ENCODE measurements at places on chromosomes 7 and 10.

DNA sequence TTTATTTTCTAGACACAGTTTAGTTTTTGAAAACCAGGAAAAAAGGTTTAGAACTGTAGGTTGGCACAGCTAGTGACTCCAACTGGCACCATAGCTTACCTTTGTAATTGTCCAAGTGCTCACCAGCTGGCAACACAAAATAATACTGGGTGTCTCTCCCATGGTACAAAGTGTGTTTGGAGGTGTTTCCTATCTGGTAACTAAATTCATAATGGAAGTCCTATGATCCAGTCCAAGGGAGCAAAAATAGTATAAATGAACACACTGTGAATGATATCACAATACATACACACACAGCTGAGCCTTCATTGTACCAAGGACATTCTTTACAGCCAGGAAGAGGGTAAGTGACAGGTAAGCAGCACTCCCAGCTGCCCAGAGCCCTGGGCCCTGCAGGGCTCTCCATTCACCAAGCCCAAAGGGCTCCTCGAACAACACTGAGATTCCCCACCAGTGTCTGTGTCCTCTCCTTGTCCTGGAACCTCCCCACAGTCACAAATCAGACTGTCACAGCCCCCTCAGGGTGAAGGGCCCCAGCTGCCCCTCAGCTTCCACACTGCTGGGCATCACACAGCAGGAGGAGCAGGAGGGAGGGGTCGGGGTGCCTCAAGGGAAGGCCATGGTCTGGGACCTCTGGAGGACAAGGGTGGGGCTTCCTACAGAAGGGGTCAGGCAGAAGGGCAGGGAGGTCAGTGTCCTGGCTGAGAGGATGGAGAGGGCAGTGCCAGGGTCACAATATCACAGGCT is 72.1 kb downstream of the PKD1L1 start:
- H3K27me3 ChIP-seq: no peaks in the 10 kb centered on the region
- no peak for DNase-seq
- no peaks in the 10 kb centered on the region for H3K4me1 ChIP-seq
- H3K4me3 ChIP-seq: no peak overlapping the region

DNA sequence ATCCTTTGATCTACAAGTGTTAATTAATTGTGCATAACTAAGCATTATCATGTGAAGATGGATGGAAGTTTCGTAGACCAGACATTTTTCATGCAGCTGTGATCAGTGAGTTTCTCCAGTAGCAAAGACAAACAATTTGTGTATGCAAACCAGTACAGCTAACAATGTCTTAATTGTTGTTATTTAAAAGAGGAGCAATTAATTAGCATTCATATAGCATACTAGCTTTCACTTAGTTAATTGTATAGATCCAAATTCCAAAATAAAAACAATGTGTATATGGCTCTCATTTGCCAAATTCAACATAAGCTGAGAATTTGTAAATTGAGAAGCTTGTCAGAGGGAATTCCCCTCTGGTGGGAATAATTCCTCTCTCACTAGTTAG is 22.6 kb upstream of the PRKCQ start:
- no peaks in the 10 kb centered on the region for H3K36me3 ChIP-seq
- H3K27ac ChIP-seq: no peak overlapping the region
- DNase-seq: no peak
- no peak overlapping the region for H3K4me3 ChIP-seq
- H3K4me1 ChIP-seq: peaks cover 14% of the 10 kb centered on the region

GRCh38 chr10:93752761-93753160 is 5.0 kb upstream of the LGI1 start:
- H3K4me1 ChIP-seq: peaks cover 4% of the 10 kb centered on the region
- H3K27me3 ChIP-seq: peaks cover 40% of the 10 kb centered on the region
- H3K4me3 ChIP-seq: no peak overlapping the region
- DNase-seq: no peak

- no peak for DNase-seq
- H3K36me3 ChIP-seq: no peaks in the 10 kb centered on the region
- H3K4me1 ChIP-seq: peaks cover 2% of the 10 kb centered on the region
- no peak overlapping the region for H3K4me3 ChIP-seq
- peaks cover 42% of the 10 kb centered on the region for H3K27me3 ChIP-seq
- H3K27ac ChIP-seq: no peak overlapping the region
Observed at GRCh38 chr10:48526011-48526821, 78.7 kb downstream of the ARHGAP22 start.

DNA sequence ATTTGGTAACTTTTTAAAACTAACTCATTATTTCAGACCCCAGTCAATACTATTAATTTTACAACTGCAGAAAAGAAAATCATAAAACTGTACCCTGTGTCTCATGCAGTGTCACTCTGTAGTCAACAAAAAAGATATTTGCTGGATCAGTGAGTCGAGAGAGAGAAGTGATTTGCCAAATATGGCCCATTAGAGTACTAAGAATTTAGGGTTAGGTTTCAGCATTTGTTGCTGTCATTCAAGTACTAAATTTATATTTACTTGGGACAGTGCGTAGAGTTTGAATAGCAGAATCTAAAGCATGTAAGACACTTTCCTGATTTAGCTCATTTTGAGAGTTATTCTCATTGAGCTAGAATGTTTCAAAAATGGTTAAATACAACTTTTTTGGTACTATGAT is 38.9 kb downstream of the CACNA2D1 start:
- H3K4me3 ChIP-seq: no peak overlapping the region
- DNase-seq: no peak
- no peak overlapping the region for H3K27ac ChIP-seq
- H3K4me1 ChIP-seq: no peaks in the 10 kb centered on the region
- no peaks in the 10 kb centered on the region for H3K27me3 ChIP-seq

DNA sequence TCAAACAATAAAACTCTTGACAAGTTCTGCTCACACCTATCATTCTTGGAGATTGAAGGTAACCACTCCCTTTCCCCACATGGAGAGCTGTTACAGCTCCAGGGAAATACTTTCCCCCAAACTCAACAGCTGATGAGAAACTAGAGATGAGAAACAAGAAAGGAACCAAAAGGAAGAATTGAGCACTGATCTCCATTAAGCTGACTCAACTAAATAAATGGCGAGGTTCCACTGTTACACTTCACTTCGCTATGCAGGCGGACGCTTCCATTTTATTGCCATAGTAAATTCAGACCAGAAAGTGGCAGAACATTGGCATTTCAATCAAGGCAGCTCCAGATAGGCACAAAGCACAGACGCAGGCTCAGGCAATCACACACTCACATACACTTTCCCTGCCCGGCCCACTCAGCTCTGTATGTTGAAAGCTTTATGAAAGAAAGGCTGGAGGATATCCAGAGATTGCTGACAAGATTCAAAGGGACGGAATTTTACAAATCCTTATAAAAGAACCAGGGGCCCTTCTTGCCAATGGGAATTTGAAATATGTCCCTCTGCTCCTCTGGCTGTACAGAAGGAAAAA is 11.5 kb upstream of the YAE1 start:
- DNase-seq: no peak
- H3K36me3 ChIP-seq: no peaks in the 10 kb centered on the region
- H3K27me3 ChIP-seq: peaks cover 16% of the 10 kb centered on the region
- no peaks in the 10 kb centered on the region for H3K4me1 ChIP-seq
- no peak overlapping the region for H3K4me3 ChIP-seq

DNA sequence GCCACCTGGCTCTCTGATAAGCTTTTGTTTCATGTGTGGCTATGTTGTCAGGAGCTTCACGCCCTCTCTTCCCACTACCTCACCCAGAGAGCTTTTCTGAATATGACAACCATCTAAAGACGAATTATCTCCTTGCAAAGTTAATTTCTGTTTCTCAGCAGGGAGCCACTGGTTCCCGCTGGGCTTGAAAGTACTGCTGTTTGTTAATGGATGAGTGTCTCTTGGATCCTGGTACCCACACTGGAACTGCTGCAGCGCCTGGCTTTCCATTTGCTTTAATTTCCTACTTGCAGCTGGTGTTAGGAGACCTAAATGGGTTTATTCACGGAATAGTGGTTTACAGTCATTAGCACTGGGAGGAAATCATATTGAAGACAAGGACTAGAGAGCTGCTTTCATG is 267.9 kb upstream of the LRGUK start:
- no peak overlapping the region for H3K27ac ChIP-seq
- no peak for DNase-seq
- no peak overlapping the region for H3K4me3 ChIP-seq
- peaks cover 6% of the 10 kb centered on the region for H3K36me3 ChIP-seq
- H3K4me1 ChIP-seq: peaks cover 2% of the 10 kb centered on the region
- H3K27me3 ChIP-seq: no peaks in the 10 kb centered on the region

DNA sequence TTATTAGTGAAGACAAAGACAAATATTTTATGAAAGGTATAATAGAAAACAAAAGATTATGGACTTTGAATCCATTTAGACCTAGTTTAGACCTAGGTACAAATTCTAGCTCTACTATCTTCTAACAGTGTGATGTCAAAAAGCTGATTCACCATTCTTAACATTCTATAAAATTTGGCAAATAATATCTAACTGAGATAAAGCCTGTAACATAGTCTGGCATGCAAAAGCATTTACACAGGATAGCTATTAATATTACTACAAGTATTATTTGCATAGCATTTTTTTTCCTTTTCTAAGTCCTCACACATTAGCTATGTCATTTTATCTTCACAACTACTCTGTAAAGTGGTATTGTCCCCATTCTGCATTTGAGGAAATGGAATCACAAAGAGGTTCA is 179.6 kb upstream of the LRRTM3 start:
- H3K4me1 ChIP-seq: no peaks in the 10 kb centered on the region
- H3K27me3 ChIP-seq: no peaks in the 10 kb centered on the region
- no peak overlapping the region for H3K4me3 ChIP-seq
- no peaks in the 10 kb centered on the region for H3K36me3 ChIP-seq

- no peaks in the 10 kb centered on the region for H3K27me3 ChIP-seq
- DNase-seq: no peak
- H3K27ac ChIP-seq: no peak overlapping the region
- no peak overlapping the region for H3K4me3 ChIP-seq
- no peaks in the 10 kb centered on the region for H3K36me3 ChIP-seq
Observed at GRCh38 chr7:3984456-3984855, 683.4 kb downstream of the SDK1 start.

Measured in activated B cell treated with CpG ODN at 0.5 μM for 24 hours (primary cell).